ENCODE measurements at places on chromosomes 6 and 20.

GRCh38 chr6:167113935-167114910 is 8.7 kb upstream of the CCR6 start:
- DNase-seq, result no peak

DNA sequence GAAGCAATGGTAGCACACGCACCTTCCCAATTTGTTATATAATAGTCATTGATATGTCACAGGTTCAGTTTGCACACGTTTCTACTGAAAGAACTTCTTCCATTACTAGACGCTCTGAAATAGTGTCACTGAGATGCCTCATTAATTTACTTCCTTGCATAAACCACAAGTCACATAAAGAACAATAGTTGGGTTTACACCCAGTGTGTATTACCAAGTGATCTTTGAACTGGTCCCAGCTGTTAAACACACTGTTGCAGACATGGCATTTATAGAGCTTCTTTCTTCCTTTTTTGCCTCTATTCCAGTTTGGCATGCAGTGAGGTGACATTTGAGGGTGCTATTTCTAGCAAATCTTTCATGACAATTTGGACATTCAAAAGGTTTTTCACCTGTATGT is 245.3 kb downstream of the EPM2A start:
- no peak for DNase-seq

- DNase-seq, result no peak
These were observed 1.3 kb downstream of the KCNQ2 start for GRCh38 chr20:63471002-63471716.

DNA sequence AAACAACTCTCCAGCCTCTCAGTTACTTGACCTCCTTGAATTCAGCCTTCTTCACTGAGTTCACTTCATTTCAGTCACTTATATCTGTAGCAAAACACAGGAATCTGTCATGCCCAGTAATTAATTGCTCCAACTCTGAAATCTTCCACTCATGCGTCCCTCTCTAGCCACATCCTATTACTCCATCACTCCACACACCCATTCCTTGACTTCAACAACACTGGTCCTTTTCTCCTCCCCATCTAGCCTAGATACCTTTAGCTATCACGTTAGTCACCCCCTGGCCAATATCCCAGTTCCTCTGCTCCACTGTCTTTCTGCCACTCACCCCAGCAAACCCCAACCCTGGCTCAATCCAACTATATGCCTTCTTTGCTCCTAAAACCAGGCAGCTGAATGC is 7.7 kb downstream of the ZHX3 start:
- no peak for DNase-seq

- DNase-seq, result no peak
These were observed 17.6 kb downstream of the NANP start for GRCh38 chr20:25606094-25606695.

DNA sequence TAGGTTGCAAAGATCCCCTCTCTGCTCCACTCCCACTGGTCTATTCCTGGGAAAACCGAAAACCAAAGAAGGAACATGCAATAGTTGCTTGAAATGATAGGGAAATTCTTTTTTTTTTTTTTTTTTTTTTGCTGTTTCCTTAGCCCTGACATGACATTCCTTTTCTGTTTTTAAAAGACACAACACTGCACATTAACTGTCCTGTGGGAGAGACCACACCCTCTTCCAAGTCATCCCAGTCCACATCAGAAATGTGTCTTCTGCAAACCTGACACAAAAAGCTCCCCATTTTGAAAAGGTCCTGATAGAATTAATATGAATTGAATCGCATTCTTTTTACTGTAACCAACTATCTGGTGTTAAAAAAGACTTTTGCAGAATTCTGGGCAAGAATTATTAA is 43.4 kb upstream of the RIPOR2 start:
- no peak for DNase-seq

- no peak for DNase-seq
These were observed 3.5 kb downstream of the LHFPL5 start for GRCh38 chr6:35808688-35809087.

- peak; percentile 51 for DNase-seq
These were observed 171.3 kb upstream of the HDAC2 start for GRCh38 chr6:114142258-114142657.
